Peyer's patch (tissue), 4 donors: ENCODE measurements at places on chromosomes 12 and 14. TPM values are rescaled to one million over a fixed set of nuclear protein-coding genes. Genes with fewer than 3 reads are reported as not detected.

The CELA1 gene
- total RNA-seq = not detected

DNA sequence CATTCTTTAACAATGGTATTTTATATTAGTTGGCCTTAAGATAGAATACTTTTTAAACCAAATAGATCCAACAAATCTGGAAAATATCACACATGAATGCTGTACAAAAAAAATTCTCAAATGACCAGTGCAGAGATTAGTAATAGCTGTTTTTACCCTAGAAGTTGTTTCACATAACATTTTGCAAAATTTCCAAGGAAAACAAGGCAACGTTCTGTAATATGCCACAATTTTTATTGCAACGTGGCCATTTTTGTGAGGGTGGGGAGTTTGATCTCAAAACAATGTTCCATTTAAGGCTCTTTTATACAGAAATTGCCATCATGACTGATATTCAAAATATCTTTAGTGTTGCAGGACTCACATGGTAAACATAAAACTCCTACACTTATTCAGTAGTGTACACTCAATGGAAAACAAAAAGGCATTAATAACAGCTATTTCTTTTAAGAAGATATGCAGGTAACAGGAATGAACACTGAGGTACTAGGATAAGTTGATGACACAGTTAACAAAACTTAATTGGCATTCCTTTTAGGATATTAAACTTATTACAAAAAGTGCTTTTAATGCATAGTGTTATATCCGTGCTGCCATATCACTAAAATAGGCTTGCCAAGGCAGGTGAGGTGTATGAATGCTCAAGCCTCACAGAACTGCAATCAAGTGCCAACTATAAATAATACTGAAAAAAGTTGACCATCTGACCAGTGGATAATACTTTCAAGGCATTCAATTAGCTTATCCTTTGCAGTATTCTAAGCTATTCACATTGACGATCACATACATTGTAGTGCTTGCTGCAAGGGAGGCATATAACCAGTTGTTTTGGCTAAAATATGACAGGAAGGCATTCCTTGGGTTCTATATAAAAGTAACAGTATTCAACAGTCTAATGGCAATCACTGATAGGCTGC, 2.3 kb downstream of the CFL2 start:
- DNase-seq = no peak

- DNase-seq = no peak
These were observed 35.8 kb downstream of the TIMELESS start for GRCh38 chr12:56413392-56413791.

- no peak for DNase-seq
These were observed 183.4 kb upstream of the PPFIA2 start for GRCh38 chr12:81942594-81942993.

DNA sequence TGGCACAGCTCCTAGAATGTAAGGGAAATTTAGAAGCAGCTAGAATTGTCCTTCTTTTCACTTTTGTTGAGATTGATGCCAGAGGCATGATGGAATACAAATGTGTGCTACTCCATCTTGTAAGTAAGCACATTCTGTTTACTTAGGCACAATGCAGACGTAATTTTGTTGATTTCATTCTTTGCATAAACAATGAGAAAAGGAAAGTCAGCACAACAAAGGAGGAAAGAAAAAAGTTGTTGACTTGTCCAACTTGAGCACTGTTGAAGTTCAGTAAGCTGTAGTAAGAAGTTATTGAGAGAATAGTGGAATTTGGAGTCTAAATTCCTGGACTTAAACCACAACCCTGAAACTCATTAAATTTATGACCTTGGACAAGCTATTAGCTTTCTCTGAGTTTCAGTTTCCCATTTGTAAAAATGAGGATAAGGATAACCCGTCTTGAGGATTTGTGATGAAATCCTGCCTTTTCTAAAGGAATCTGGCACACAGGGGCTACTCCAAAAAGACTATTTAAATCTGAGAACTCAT, 19.4 kb upstream of the CNTN1 start:
- DNase-seq = no peak
